ENCODE measurements at places on chromosomes 5 and 9.

GRCh38 chr9:127679506-127679905 lies 27.3 kb upstream of the CFAP157 start:
- DNase-seq = no peak

DNA sequence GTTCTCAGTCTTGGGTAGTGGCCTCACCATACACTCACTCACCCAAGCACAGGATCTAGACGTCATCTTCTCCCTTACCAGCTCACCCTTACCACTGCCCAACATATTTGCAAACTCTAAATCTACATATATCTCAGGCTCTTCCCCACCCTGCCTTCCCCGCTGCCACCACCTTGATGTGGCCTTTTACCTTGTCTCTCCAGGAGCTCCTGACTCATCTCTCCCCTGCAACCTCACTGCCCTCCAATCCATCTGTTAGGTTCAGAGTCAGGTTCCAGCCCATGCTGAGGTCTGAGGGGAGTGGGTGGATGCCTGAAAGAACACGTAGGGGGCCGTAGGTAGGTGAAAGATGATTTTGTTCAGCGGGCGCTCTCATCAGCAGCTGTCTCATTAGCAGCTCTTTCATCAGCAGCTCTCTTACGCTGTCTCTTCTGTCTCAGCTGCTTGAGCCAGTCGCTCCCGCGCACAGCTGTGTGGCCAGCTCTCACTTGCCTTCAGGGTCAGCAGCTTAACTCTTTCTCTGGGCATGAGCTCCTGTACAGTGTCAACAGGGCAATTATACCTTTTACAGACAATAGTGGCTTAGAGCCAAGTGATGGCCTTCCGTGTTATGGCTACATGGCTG lies 23.1 kb upstream of the CKMT2 start:
- no peak for DNase-seq

DNA sequence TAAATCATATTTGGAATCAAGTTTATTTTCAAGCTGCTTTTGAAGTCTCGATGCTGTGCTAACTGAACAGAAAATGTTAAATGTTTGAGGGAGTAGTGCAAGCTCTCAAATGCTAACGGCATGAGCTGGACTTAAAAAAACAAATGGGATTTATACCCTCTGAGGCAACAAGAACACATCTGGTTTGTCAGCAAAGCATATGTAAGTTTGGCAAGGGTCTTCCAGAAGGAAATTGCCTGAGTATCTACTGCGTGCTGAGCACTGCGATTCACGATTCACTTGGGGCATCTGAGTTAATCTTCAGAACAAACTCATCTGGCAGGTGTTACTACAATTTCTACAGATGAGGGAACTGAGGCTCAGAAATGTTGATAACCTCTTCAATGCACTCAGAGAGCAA lies 98.4 kb upstream of the C9orf72 start:
- no peak for DNase-seq

DNA sequence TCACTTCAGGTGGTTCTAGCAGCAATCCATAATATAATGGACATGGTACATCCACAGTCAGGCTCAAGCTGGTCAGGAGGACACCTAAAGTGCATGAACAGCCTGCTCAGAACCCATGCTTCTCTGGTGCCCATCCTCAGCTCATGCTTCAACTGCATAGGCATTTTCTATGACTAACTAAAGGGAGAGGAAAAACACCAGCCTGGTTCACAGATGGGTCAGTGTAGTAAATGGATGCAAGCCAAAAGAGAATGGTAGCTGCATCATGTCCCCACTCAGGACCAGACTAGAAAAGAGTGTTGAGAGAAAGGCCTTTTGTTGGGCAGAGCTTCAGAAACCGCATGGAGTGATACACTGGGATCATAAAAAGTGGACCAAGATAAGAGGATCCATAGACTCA lies 556.6 kb downstream of the TLE1 start:
- no peak for DNase-seq

- peak; percentile 28 for DNase-seq
Measured at GRCh38 chr9:1604942-1605560, 410.1 kb upstream of the SMARCA2 start.

DNA sequence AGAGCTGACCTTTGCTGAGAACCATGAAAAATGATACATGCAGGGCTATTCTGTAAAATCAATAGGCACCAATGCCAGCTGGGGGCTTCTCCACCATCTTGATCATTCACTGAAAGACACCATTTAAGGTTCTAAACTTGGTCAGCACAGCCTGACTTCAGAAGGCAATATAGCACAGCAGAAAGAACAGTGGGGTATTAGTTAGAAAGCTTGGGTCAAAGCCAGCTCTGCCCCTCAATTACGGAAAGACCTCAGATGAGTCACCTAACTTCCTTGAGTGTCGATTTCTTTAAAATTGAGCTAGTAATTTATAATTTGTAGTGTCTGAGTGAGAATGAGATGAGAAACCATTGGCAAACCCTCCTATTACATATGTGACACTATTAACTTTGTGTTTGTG lies 3.4 kb downstream of the TNC start:
- no peak for DNase-seq
